Activated naive CD4-positive, alpha-beta T cell treated with anti-CD3 and anti-CD28 coated beads, Interleukin-2, amount 10 ng/mL, durations not matched to agents 7 days and 5 days (primary cell): ENCODE measurements at places on chromosomes 2 and 18.

- DNase-seq = no peak
Measured at GRCh38 chr2:9232886-9233285, 26.3 kb downstream of the ASAP2 start.

- DNase-seq = no peak
Measured at GRCh38 chr2:232228332-232228731, 150.2 kb upstream of the ALPP start.

GRCh38 chr18:8314124-8314523 is 295.1 kb upstream of the RAB12 start:
- DNase-seq = no peak

DNA sequence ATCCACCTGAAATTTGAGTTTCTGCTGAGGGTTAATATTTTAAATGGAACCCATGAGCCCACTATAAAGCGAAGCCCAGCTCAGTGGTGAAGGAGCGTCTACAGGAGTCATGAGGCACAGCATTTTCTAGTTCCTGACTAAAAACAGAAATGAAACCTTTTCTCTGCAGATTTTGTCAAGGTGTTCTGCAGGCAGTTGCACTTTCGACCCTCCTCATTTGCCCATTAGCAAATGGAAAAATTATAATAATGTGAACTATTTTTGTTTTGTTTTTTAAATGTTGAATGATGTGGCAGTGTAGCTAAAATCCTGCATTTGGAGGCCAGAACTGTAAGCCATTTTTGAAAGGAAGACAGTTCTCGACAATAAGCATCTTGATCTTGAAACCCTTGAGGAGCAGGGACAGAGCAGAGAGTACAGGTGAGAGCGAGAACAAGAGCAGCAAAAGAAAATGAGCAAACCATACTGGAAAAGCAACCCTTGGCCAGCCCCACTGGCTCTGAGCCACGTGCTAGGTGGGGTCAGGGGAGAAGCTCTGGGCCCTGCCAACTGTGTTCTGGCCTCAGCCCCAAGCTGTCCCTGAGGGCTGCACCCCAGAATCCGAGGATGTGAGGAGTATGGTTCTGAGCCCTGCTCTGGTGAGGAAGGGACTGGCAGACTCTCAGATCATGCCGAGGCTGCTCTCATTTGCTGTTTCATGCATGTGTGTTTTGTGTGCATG is 26.4 kb upstream of the COPS8 start:
- DNase-seq = no peak

- DNase-seq = no peak
Measured at GRCh38 chr18:32454593-32454992, 16.1 kb downstream of the GAREM1 start.

DNA sequence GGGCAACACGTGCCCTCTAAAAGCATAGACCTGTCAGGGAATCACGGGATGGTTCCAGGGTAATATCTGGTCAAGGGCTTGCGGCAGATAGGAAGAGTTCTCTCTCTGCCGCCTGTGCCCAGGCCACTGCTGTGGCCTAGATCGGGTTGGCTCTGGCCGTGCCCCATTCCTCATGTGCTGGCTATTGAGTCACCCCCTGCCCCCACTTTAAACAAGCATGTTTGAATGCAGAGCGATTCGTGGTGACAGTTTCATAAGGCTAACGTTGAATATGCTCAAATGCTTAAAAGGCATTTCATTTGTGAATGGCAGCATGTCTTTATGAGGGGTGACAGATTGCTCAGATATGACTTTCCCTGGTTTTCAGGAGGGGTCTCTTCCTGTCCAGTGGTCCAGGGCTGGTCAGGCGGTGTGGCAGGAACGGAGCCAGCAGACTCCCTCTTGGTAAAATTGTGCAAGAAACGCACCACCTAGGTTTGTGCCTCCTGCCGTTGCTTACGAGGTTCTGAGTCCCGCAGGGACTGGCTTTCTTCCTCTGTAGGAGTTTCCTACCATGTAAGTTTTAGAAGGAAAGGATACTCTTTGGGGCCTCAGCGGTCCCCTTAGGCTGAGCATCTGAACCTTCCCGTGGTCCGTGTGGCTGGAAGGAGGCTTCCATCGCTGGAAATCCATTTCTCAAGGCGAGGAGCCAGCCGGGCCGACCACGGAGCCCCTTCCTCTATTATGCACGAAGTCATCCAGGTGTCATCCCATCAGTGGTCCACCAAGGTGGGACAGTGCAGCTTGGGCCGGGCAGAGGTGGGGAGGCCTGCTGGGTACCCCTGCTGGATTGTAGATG is 50.2 kb downstream of the AGAP1 start:
- DNase-seq = no peak

GRCh38 chr2:10042301-10043161 is 819 bp upstream of the KLF11 start:
- peak; percentile 49 for DNase-seq

DNA sequence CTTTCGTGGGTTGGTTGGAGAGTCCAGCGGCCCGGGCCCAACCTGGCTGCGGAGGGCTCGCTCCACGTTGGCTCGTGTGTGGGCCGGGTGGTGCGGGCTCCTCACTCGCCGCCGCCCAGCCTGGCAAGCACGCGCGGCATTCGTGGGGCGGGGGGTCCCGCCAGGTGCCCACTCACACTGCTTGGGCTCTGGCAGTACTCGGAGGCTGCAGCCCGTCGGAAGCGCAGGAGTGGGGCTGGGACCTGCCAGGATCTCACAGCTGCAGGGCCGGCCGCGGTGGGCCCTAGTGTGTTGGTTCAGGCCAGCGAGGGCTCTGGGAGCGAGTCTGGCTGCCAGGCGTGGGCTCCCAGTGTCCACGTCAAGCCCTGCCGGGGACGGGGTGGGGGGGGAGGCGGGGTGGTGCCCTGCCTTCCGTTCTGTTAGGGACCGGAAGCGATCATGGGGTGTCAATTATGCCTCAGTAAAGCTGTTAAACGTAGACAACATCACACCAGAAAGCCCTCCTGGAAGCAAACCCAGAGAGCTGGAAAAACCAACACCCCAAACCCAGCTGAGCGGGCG is 1.0 kb upstream of the HS6ST1 start:
- DNase-seq = no peak

DNA sequence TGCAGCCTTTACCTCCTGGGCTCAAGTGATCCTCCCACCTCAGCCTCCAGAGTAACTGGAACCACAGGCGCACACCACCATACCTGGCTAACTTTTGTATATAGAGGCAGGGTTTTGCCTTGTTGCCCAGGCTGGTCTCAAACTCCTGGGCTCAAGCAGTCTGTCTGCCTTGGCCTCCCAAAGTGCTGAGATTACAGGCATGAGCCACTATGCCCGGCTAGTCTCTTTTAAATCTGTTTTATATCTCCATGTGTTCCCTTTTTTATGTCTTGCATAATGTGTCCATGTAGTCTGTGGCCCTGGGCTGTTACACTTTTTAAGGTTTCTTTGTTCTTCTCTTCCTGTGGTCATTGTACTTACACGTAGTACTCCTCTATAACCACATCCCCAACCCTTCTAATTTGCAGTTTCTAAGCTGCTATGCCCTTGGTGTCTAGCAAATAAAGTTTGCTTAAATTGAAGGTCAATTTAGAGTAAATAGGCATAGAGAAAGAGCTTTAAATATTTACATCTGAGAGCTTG is 168.2 kb downstream of the MCFD2 start:
- no peak for DNase-seq

DNA sequence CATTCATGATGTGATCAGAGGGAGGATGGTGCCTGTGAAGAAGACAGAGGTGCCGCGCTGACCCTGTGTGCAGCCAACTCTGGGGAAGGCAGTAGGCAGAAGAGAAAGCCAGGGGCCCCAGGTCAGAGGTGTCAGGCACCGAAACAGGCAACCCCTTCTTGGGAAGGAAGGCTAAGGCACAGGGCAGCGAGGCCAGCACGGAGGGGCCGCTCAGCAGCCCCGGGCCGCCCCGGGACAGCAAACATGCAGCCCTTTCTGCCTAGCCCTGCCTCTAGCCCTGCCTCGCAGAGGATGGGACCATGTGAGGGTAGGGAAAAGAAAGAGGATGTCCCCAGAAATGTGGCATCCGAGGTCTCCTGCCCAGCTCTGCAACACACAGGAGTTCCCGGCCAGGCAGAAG is 7.7 kb upstream of the MAL start:
- DNase-seq = no peak

- no peak for DNase-seq
Measured at GRCh38 chr2:241558532-241559322, at the start of gene BOK. Gene BOK (plus strand): TSS chr2:241558745. CDS start chr2:241559484, 739 bp downstream.

DNA sequence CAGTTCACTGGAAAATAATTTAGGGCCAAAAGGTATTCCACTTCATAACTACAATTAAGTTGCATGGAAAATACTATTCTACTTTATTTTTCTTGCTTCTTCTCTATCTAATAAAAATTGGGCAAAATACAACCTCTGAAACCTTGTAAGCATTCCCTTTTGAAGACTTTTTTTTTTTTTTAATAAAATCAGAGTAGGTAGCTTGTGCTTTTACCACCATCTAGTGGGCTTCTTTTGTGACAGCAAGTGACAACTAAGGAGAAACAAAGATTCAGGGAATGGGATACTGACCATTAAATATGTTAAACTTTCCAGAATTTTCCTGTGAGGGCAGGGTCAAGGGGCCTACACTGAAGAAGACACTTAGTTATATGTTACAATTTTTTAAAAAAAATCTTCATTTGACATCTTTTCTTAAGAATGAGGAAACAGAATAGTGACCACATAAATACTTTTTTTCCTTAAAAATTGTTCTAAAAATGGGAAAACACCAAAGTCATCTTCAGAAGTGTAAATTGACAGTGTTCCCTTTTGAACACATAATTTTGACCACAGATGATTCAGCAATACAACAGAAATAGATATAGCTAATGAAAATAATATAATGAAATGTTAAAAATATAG is 1183.2 kb upstream of the ACVR2A start:
- no peak for DNase-seq

DNA sequence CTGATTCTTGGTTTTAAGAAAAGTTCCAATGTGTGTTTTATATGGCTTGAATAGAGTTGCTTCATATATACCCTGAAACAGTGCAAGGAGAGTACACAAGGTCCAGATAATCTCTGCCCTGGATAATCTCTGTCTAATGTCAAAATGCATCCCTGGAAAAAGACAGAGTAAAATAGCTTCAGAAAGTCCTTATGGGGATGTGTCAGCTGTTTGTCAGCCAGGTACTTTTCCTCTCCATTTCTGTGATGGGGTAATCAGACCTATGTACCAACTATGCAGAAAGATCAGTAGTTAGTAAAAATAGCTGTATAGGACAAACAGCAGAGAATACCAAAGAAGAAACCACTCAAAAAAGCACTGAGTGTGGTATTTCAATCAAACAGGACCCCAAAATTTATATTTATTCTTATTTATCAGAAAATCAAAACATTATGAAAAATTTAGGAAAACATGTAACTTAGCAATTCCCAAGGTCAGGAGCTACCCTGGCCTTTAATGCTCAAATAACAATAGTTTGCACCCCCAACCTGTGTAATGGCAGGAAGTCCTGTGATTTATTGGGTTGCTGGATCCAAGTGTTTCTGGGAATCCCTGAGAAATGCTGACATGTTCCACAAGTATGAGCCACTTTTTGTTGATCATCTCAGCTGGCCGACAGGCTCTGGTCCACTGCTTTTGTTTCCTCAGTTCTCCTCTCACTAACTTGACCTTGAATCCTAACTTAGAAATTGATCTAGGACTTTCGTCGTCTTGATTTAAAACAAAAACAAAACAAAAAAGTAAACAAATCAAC is 69.6 kb downstream of the MDH1 start:
- DNase-seq = no peak

- no peak for DNase-seq
Measured at GRCh38 chr2:179550214-179550613, 285.6 kb upstream of the SESTD1 start.

DNA sequence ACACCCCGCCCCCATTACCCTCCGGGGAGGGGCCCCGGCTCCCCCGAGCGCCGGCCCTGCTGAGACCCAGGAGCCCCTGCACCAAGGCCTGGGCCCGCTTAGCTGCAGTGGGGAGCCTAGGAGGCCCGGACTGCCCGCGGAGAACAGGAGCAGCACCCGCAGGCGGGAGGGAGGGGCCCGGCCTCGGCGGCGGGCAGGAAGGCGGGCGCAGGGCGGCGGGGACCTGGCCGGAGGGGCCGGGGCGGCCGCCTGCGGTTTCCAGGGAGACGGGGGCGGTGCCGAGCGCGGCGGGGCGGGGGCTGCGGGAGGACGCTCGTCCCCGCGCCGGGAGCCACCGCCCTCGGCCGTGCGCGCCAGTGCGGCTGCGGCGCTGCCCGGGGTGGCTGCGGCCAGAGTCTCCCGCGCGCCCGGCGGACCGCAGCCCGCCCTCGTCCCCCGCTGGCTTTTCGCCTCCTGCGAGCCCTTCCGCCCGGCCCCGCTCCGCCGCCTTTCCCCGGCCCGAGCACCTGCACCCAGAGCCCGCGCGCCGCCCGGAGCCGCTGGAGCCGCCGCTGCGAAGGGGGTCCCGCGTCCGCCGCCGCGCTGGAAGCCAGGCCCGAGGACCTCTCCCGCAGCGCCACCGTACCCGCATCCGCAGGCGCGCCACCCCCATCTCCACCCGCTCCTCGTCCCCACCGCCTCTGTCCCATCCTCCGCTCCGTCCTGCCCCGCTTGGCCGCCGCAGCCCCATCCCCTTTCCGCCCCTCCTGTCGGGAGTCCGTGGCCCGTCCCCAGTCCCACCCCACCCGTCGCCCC is 17.2 kb downstream of the GPC1 start:
- peak; percentile 36 for DNase-seq

DNA sequence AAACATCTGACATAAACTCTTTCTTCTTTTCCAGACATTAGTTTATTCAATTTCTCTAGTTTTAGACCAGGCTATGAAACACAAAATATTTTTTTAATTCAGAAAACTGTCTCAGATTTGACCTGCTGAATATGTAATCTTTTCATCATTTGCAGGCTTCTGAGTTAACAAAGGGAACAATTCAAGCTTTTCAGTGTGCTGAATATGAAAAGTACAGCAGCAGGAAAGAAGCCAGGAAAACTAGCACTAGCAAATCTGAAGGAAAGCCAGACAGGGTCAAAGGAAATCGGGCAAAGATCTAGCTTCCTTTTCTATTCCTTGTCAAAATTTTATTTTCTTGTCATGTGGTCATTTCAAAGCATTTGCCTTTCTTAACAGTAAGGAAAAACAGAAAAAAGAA is 35.3 kb downstream of the ACVR1C start:
- no peak for DNase-seq

DNA sequence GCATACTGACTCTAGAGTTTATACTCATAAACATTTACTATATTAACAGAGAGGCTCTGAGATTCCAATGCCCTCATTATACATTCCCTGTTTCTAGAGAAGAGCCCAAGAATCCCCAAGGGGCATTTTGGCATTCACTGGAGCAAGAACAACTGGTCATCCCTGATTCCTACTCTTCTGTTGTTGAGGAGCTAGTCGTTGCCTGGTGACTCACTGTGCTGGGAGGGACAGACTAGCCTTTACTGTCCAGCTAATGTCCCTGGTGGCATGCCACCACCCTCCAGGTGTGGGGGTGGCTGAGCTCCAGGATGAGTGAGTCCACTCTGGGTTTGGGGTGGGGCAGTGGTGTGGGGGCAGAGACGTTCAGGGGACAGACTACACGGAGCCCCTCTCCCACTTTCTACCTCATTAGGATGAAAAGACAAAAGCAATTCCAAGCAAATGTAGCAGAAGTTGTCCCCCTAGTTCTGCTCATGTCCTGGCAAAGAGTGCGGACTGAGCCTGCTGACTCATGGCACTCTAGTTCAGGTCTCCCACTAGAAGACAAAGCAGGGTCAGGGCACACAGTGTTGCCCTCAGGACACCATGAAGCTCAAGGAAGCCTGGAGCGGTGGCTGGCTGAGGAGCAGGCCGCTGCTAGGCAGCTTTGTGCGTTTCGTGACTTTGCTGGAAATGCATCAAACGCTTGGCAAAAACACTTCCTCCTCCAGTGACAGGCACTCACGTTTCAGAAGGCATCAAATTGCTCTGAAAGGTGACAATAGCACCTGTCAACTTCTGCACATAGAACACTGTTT is 49.4 kb downstream of the RHOB start:
- DNase-seq = no peak

- no peak for DNase-seq
Measured at GRCh38 chr18:12960395-12960794, 12.6 kb downstream of the SEH1L start.

- DNase-seq = no peak
Measured at GRCh38 chr2:231050018-231050901, 6.4 kb upstream of the PSMD1 start.
